Hypothalamus (tissue), 51 donors: ENCODE measurements at places on chromosomes 6 and 20.

- DNase-seq = no peak
These were observed 83.8 kb downstream of the FNDC1 start for GRCh38 chr6:159252955-159253508.

GRCh38 chr6:98946879-98947410 is 801 bp downstream of the FBXL4 start:
- no peak for DNase-seq

- DNase-seq = no peak
These were observed 9.4 kb upstream of the DSTN start for GRCh38 chr20:17560344-17561074.

DNA sequence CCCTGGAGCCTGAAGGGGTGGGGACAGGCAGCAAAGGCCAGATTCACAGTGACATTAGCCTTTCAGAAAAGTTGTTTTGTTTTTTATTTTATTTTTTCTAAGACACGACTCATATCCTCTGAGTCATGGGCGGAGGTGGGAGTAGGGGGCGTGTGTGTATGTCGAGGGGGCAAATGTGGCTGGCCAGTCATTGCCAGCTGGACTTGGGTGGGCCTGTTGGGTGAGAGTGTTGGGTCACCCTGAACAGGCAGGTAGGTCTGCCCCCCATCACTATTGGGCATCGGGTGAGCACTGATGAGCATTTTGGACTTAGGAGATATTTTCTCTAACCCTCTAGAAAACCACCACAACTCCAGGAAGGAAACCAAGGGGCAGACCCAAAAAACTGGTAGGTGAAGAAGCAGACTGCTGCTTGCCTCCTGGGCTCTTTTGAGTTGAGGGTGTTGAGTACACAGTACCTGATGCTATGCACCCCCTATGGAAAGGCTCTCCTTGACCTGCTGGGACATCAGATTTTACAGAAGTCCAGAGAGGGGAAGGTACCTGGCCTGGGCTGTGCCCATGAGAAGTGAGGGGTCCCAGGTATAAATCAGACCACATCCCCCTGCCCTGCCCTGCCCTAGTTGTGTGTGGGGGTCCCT is 5.6 kb downstream of the SMIM29 start:
- no peak for DNase-seq

- no peak for DNase-seq
These were observed 1.2 kb downstream of the PLAGL1 start for GRCh38 chr6:144006736-144007477.

GRCh38 chr20:21394551-21394950 is 2.8 kb downstream of the NKX2-4 start:
- no peak for DNase-seq
